ENCODE measurements at places on chromosomes 1 and 21.
A peak's percentile ranks its signal among the peaks of the same experiment; 100 is the strongest.

DNA sequence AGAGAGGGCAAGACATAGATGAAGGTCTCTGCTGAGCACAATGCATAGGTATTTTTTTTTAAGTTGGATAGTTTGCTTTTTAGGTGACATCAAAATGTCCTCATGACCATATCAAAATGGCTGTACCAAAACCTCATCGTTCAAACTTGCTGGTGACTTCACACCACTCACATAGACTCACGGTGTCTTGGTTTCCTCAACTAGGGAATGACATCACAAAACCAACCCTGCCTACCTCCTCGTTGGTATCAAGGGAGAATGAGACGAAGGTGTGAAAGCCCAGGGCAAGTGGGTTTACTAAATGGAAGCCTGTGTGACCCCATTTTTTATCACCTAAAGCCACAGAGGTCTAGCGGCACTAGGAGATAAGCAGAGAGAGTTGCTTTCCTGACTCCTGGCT, 1.6 kb downstream of the PIGR start:
- DNase-seq = no peak

DNA sequence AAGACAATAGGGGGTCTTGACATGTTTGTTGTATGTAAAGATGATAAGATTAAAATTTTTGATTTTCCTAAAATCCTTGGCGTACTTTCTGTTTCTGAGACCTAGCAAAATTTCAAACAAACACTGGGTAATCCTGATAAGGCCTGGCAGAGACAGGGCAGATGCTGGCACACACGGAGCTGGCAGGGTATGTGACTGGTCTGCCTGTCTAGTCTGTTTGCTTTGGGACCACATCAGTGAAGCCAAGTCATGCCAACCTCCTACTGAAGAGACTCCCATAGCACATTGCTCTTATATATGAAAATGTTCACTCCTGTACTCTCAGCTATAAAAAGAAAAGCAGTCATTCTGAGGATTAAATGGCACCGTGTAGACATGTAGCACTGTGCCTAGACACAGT, 14.1 kb downstream of the TOR3A start:
- no peak for DNase-seq

DNA sequence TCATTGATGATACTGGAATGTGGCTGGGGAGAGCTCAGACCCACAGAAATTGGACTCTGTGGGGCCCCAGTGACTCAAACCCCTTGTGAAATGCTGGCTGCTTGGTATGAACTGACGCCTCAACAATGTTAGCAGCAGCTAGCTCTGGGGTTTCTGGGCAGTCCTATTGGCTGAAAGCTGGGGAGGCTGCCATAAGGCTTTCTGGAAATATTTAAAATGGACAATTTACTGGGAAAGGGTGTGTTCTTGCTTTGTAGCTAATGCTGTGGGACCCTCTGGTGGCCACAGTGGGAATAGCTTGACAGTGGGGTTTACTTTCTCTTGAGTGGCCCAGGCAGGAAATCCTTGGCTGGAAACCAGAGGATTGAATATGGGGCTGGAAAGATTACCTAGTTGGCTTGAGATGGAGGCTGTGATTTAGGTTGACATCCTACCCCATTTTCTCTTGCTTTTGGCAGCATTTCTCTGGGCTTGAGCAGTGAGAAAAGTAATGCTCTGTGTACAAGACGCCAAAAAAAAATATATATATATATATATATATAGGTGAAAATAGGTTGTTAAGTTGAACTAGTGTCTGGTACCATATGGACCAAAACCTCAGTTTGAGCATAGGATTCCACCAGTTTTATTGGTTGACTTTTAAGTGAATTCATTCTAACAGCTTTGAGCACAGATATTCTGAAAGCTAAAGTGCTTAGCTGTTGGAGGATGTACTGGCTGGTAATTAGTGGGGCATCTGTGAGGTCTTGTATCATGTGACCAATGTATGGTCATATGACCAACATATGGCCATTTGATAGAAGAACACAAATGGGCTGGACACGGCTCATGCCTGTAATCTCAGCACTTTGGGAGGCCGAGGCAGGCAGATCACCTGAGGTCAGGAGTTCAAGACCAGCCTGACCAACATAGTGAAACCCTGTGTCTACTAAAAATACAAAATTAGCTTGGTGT, 8.2 kb upstream of the S100A10 start:
- DNase-seq = peak; percentile 69

DNA sequence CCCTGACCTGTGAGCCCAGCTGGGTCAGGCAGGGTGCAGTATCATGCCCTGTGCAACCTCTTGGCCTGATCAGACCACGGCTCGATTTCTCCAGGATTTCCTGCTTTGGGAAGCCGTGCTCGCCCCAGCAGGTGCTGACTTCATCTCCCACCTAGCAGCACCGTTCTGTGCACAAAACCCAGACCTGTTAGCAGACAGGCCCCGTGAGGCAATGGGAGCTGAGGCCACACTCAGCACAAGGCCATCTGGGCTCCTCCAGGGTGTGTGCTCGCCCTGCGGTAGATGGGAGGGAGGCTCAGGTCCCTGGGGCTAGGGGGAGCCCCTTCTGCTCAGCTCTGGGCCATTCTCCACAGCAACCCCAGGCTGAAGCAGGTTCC, 29.6 kb downstream of the SLC19A1 start:
- DNase-seq = no peak

DNA sequence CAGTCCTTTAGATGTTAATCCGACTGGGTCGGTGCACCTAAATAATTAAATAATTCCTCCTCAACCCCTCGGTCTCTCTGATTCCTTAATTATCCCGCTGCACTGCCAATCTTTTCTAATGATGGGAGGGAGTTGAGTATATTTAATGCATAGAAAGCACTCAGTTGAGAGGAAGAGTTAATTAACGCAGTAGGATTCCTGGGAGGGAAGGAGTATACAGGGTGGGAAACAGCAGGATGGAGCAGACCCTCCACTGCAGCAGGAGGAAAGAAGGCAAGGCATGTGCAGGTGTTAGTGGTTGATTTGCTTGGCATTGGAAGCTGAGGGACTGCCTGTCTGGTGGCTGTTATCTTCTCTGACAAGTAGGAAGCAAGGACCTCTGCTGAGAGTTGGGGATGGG, 9.9 kb upstream of the REN start:
- no peak for DNase-seq

DNA sequence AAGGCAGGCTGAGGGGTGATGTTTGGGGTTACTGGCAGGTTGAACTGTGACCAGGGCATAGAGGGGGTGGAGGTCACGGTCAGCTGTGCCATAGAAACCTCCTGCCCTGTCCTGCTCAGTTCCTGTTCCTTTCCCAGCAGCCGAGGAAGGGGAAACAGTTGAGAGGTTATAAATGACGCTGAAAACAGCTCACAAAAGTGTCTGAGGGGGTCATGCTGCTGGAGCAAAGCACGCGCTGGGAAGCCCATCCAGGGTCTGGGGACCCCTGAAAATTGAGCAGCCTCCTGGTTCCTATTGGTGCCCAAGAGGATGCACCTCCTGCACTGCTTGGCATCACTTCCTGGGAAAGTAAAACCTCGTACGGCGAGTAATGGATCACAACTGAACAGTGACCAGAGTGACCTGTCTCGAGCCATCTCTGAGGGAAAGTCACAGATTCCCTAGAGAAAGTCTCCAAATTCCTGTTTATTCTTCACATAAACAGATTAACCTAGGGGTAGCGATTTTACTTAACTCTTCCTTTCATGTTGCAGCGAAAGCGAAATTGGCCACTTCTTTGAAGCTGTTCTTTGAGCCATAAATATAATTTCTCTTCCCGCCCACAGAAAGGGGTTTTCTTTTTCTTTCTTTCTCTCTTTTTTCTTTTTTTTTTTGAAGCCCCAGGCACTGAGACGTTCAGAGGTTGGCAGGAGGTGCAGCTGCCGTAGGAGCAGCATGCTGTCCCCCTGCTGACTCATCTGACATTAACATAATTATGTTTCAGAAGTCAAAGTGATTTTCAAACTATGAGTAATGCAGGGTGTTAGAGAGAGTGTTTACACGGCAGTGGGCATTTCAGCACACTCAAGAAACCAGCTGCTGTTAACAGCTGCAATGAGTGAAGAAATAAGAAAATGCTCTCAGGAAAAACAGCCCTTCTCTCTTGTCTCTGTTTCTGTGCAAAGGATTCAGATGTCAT, 41.8 kb upstream of the ATF3 start:
- no peak for DNase-seq

GRCh38 chr1:232965912-232966217, 15.5 kb downstream of the NTPCR start:
- no peak for DNase-seq

GRCh38 chr1:107935396-107936064, 29.4 kb downstream of the VAV3 start:
- DNase-seq = no peak

DNA sequence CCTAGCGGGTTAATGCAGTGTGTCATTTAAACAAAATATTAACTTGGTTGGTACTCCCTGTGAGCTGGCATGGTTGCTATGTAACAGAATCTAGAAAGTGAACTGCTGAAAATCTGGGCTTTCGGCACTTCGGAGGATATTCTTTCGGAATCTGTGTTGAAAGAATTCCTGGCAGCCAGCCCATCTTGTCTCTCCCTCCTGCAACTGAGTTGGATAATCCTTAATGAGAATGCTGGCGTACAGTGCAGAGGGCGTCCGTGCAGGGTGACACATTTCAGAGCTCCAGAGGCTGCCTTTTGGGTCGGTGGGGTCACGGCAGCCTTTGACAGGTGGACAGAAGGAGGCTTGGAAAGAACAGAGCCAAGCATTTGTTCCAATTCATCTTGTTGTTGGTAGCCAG, 3.7 kb downstream of the KAZN start:
- DNase-seq = no peak

DNA sequence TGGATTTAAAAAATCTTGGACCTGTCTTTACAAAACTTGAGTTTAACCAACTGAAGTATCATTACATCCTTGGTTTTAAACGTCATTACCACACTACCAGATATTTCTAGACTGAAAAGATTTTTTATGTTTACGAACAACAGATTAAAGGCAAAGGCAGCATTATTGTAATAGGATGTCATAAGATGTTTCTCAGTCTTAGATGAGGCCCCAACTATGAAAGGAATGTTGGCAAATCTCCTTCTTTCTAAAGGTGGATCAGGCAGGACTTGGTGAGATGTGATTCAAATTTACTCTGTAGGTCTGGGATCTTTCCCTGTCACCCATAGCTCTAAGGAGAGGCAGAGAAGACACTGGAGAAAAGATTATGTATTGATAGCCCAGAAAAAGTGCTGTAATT, 417.9 kb downstream of the PTBP2 start:
- DNase-seq = no peak

DNA sequence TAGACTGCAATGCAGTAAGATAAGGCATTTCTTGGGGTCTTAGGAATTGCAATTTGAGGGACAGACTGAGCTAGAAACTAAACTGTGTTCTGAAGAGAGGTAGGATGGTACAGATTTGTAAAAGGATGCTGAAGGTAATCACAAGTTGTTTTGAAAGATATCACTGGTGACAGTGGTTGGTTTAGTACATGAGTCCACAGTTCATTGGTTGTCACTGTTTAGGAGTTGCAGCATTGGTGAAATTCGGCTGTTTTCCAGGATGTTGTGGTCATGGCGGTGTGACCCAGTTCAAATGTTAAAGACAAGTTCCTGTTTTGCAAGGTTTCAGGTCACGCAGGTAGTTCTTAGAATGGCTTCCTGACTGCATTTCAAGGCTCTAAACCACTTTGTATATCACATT, 292.8 kb upstream of the B3GALT2 start:
- DNase-seq = peak; percentile 35

DNA sequence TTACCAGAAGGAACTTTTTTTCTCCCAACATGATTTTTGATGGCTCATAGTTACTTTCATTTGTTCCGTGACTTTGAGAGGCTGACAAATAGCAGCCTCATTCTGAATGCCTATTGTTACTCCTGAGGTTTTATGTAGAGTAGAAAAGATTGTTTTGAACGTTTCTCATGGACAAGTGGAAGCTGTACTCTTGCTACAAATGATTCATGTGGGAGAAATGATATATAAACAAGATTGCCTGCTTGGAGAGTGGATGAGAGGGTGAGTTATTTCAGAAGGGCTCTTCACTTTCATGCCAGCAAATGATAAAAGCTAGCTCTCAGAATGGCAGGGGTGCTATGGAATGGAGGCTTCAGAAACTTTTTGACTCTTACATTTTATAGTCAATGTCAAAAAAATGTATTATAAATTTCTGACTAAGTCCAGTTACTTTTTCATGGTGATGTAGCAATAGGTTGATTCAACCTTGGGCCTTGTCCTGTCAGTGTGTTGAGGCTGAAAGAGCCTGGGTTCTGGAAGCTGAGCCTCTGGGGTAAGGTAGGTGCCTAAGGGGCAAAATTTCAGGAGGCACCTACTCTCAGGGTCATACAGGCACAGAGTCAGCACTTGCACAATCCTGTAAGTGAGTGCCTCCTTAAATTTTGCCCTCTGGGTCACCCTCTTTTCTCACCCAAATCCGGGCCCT, 19.4 kb downstream of the JUN start:
- DNase-seq = no peak

DNA sequence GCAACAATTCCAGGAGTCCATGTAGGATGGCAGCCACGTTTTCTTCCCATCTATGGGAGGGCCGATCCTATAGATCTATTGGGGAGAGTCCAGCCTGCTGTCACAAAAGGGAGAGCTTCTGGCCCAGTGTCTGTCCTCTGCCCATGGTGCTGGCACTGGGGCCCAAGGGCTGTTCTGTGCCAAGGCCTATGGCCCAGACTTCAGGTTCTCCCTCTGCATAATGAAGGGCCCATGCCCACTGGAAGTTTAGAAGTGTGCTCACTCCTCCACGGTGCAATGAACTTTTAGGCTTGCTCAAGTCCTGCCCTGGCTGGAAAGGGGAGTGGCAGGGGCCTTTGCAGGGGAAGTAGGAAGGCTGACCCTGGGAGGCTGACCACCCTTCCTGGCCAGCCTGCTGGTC, 44.1 kb upstream of the ATP2B4 start:
- no peak for DNase-seq

GRCh38 chr1:44817771-44818495, 9.6 kb downstream of the BTBD19 start:
- no peak for DNase-seq

- DNase-seq = no peak
Observed at GRCh38 chr1:234507626-234508387, 28.8 kb upstream of the TARBP1 start.

DNA sequence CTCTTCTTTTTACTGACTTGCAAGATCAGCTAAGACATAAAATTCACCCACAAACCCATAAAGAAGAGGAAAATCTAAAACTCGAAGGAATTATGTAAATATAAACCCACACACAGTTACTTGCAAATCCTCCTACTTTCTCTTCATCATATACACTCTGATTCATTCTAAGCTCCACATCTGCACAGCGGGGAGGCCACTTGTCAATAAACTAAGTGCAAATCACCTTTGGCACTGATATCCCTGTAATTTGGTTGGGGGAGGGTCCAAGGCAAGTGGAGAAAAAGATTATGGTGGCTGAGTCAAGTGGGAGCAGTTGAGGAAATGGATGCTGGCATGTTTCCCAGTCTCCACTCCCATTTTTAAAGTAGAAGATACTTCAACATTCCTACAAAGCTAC, 596.5 kb downstream of the MATN1 start:
- no peak for DNase-seq

All from central memory CD8-positive, alpha-beta T cell (primary cell).